Fibroblast of lung (primary cell): ENCODE measurements at places on chromosomes 6 and 20. TPM values are rescaled to one million over a fixed set of nuclear protein-coding genes. Genes with fewer than 3 reads are reported as not detected.
A peak's percentile ranks its signal among the peaks of the same experiment; 100 is the strongest.

The E2F1 gene
- total RNA-seq: 0.51 and 2.1 TPM in 2 replicates

- H3K4me3 ChIP-seq: peak overlapping the region; percentile 89
- DNase-seq: no peak
- peaks cover 4% of the 10 kb centered on the region for H3K4me1 ChIP-seq
- H3K27ac ChIP-seq: no peak overlapping the region
- H3K36me3 ChIP-seq: no peaks in the 10 kb centered on the region
Measured at GRCh38 chr6:1310628-1311399, 1.1 kb upstream of the FOXQ1 start.

DNA sequence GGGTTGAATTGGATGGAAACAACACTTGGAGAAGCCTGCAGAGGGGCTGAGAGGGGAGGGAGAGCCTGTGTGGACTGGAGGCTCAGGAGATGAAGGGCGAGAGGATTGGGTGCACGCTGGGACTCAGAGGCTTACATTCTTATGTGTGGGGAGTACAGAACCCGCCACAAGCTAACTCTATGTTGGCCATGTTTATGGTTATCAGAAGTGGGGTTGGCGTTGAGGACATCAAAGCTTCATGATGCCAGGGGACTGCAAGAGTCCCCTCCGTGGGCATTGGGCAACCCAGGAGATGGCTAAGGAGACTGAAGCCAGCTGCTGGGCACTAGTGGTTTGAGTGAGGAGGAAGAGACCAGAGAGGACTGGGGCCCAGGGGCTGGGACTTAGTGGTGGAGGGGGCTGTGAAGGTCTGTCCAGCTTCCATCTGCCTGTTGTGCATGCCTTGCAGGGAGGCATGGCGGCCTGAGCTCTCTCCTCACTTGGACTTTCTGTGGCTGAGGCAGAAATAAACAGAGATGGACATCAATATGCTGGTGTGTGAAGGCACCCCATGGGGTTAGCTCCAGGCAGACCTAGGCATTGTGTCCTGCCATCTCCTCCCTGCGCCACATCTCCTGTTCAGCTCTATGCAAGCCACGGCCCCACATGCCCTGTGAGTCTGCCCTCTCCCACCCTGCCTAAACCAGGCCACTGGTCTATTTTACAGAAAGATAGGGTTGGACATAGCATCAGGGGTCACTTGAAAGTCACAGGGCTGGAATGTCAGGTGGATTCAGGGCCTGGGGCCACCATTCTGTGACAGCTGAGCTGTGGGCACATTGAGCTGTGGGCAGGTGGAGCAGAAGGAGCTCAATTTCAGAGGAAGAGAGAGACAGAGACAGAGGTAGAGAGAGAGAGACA is 61.6 kb downstream of the PHACTR3 start:
- H3K27ac ChIP-seq: no peak overlapping the region
- no peak overlapping the region for H3K4me3 ChIP-seq
- no peaks in the 10 kb centered on the region for H3K4me1 ChIP-seq
- no peaks in the 10 kb centered on the region for H3K36me3 ChIP-seq
- H3K27me3 ChIP-seq: no peaks in the 10 kb centered on the region
- DNase-seq: no peak

DNA sequence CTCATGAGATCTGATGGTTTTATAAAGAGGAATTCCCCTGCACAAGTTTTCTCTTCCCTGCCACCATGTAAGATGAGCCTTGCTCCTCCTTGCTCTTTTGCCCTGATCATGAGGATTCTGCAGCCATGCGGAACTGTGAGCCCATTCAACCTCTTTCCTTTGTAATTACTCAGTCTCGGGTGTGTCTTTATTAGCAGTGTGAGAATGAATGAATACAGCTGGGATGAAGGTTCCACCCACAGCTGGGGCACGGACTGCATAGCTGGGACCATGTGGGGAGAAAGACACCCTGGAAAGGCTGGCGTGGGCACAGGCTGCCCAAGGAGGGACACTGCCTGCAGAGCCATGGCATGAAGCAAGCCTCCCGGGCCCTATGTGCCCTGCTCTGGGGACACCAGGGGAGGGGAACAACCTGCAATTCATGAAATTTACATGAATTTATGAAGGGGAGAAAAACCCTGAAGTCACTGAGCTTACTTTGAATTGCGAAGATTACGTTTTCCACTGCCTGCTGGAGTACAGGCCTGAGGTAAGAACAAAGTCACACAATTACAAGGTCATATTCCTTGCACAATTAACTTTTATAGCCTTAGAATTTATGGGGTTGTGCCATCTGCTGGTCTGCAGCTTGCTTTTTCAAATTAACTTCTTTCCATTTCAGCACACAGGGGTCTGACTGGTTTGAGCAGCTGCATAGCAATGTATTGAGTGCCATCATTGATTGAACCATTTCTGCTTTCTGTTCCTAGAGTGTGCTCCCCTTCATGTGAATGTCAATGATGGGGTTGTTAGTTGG is 46.2 kb downstream of the SLC22A1 start:
- no peaks in the 10 kb centered on the region for H3K27me3 ChIP-seq
- H3K27ac ChIP-seq: no peak overlapping the region
- H3K4me3 ChIP-seq: no peak overlapping the region
- no peaks in the 10 kb centered on the region for H3K36me3 ChIP-seq
